ENCODE measurements at places on chromosomes 13 and 19. TPM values are rescaled to one million over a fixed set of nuclear protein-coding genes. Genes with fewer than 3 reads are reported as not detected.

- no peak for DNase-seq
Observed at GRCh38 chr19:56934438-56935090, 94.0 kb upstream of the PEG3 start.

GRCh38 chr19:17618936-17619335, 63.5 kb downstream of the COLGALT1 start:
- DNase-seq, result no peak

DNA sequence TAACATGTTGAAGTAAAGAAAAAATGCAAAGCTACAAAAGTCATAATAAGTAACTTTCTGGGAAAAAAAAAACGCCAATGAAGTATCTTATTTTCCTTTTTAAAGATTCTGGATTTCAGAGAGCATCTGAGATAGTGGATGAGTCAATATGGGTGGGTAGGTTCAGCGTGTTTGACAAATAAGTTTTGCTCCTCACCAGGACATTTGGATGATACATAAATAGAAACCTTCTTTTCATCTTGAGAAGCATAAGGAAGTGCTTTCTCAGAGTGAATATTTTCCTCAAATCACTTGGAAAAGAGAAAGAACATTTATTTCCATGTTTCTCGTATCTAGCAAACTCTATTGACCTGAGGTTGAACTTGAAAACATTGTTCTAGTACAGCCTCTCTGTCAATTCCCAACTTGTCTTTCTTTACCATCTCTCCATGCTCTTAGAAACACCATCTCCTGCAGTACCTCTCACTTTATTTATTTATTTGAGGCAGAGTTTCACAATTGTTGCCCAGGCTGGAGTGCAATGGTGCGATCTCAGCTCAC, 463.2 kb downstream of the KLF5 start:
- no peak for DNase-seq

DNA sequence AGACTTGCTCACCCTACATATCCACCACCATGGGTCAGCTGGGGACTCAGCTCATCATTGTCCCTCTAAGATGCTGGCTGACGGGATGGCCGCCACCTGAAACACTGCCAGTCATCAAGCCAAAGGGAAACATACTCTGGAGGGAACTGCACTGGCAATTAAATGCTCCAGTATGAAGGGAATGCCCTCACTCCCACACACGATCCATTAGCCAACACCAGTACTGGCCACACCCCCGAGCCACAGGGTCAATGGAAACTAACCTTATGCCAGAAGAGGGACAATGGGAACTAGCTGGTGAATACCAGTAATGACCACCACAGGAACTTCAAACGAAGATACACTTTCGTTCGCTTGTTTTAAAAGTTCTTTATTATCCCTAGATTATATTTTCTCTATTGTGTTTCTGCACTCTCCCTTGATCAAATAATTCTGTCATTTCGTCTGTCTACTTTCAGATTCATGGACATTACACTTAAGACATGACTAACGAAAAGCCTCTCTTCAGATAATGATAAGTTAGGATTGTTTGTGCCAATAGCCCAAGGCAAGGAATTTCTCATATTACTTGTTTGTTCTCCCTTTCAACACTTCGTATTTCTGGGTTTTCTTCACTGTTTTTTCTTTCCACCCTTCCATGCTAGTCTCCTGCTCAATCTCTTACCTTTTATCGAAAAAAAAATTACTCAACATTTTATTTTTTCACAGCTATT, 1.7 kb upstream of the ZNF507 start:
- no peak for DNase-seq

- DNase-seq, result no peak
Observed at GRCh38 chr13:69721631-69722030, 386.0 kb upstream of the ATXN8OS start.

DNA sequence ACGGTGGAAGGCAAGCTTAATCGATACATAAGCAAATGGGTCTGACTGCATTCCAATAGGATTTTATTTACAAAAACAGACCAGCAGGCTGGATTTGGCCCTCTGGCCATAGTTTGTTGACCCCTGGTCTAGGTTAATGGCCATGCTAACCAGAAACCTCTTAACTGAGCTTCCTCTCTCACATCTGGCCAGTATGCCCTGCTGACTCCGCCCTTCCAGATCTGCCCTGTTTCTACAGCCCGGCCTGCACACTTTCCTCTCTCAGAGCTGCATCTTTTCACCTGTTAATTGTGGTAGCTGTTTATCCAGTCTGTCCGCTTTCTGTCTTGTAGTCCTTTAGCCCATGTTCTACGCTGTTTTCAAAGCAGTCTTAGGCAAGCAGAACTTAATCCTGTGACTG, 25.6 kb downstream of the EDNRB start:
- DNase-seq, result no peak

GRCh38 chr19:29439688-29440550, 85.9 kb upstream of the VSTM2B start:
- DNase-seq, result no peak

DNA sequence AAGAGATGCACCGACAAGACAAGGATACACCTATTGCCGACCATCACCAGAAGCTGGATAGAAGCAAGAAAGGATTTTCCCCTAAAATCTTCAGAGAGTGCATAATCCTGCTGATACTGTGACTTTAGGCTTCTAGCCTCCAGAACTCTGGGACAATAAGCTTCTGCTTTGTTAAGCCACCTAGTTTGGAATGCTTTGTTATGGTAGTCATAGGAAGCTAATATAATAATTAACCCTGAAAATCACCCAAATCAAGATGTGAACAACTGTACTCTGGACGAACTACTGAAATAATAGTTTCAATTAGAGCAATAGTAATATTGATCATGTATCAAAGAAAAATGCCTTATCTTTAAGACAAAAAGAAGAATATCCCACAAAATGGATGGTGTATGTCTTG, 524.6 kb downstream of the EFNB2 start:
- DNase-seq, result no peak

- no peak for DNase-seq
Observed at GRCh38 chr19:19436137-19436691, 30.7 kb downstream of the GATAD2A start.

- DNase-seq, result no peak
Observed at GRCh38 chr13:111006506-111007031, 91.7 kb upstream of the ANKRD10 start.

DNA sequence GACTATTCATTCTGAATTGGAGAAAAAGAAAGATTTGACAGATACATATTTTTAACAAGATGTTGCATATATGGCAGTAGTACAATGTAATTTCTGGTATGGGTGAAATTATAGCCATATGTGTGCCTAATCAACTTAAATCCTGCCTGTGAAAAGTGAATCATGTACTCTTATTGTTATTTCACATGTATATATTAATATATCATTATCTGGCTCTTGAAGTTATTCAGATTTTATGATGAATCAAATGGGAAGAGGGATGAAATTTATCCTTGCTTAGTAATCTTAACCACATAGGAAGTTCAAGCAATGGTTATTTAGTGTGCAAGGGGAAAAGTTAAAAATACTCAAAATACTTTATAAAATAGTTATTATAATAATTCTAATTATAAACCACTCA, 80.5 kb downstream of the GPC6 start:
- DNase-seq, result no peak

GRCh38 chr13:56909896-56910600, 230.7 kb upstream of the PRR20A start:
- no peak for DNase-seq

DNA sequence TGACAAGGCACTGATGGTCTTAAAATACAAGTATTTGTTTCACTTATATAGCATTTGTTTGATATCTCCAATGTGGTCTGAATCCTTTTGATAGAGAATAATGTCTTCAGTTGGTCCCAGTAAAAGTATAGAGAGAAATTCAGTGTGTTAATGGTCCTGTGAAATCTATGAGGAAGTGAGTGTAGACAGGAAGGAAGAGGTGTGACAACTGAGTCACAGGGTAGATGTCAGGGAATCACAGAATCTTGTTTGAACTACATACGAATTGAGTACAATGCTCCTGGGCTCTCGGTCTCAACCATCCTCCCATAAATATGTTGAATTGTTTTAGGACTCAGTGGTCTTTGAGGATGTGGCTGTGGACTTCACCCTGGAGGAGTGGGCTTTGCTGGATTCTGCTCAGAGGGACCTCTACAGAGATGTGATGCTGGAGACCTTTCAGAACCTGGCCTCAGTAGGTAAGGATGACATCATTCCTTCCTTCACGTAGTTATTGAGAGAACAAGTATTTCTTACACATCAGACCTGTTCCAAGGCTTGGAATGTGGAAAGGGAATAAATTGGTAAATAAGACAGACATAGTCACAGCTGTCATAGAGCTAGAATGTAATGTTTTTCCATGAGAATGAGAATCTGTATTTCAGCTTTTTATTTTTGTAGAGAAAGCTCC, 9.1 kb downstream of the ZNF555 start:
- DNase-seq, result no peak

DNA sequence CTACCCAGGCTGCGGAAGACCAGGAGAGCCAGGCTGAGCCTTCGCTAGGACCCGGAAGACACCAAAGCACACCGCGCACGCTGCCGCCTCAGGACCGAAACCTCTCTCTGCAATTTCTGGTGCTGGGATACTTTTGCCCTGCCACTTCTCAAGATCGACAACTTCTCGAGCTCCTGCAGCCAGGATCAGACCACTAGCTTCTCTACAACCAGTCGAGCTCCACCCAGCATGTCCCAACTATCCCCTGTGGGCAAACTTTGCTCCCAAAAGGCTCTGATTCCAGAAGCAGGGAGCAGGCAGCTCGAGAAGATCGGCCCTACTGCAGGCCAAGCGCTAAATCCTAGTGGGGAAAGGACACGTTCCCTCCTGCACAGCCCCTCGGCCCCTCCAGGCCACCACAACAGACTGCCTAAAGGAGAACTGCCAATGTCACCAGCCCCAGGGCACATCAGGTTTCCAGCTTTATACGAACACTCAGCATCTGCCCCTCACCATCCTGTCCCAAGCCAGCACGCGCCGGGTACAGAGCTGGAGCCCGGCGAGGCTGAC, 979 bp downstream of the AKAP8 start:
- no peak for DNase-seq

GRCh38 chr19:47003611-47004465, 15.8 kb upstream of the NPAS1 start:
- DNase-seq, result no peak

- no peak for DNase-seq
Observed at GRCh38 chr13:78420814-78421213, 182.5 kb downstream of the POU4F1 start.

DNA sequence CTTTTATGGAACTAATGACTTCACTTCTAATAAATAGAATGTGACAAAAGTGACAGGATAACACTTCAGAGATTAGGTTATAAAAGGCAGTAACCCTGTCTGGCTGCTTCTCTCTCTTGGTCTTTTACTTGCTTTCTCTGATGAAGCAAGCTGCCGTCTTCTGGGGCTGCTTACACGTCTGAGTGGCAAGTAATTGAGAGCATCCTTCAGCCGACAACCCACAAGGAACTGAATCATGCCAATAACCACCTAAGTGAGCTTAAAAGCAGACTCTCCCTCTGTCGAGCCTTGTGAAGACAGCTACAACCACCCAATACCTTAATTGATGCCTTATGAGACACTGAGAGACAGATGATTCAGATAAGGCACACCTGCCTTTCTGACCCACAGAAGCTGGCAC, 1091.2 kb downstream of the SLITRK1 start:
- DNase-seq, result no peak

ZNF471 gene
- 4.4 TPM for polyA plus RNA-seq

LYPD5 gene
- 0.66 TPM for polyA plus RNA-seq

ZNF430 gene
- polyA plus RNA-seq, result 5.7 TPM

ZNF566 gene
- 4.9 TPM for polyA plus RNA-seq

GPR12 gene
- not detected for polyA plus RNA-seq

DMKN gene
- 1.3 TPM for polyA plus RNA-seq
